Osteoblast (primary cell): ENCODE measurements at places on chromosomes 7 and 10. TPM values are rescaled to one million over a fixed set of nuclear protein-coding genes. Genes with fewer than 3 reads are reported as not detected.

ABCF2 gene
- total RNA-seq, result 55.1 and 65.9 TPM in 2 replicates

LBX1 gene
- not detected in 2 replicates for total RNA-seq

PPP1R17 gene
- total RNA-seq, result not detected in 2 replicates

ALOX5 gene
- not detected in 2 replicates for total RNA-seq

SLC18A3 gene
- not detected in 2 replicates for total RNA-seq

LRCH4 gene
- total RNA-seq, result 14.5 and 18.0 TPM in 2 replicates

HPSE2 gene
- not detected in 2 replicates for total RNA-seq

BHLHA15 gene
- not detected in 2 replicates for total RNA-seq

SGMS1 gene
- 60.4 and 68.0 TPM in 2 replicates for total RNA-seq

NPY4R2 gene
- total RNA-seq, result not detected in 2 replicates

BRI3 gene
- 95.9 and 113 TPM in 2 replicates for total RNA-seq

LRRC17 gene
- total RNA-seq, result 12.3 and 14.4 TPM in 2 replicates

SYT15B gene
- total RNA-seq, result under 0.01 and 0.36 TPM in 2 replicates

NRP1 gene
- total RNA-seq, result 173 and 200 TPM in 2 replicates

NANOS1 gene
- total RNA-seq, result 1.1 and 1.2 TPM in 2 replicates

LIPK gene
- not detected in 2 replicates for total RNA-seq

TRIM73 gene
- 0.36 and 1.5 TPM in 2 replicates for total RNA-seq

UMAD1 gene
- total RNA-seq, result 16.2 and 17.0 TPM in 2 replicates

PPA1 gene
- total RNA-seq, result 200 and 219 TPM in 2 replicates

SEC61G gene
- 138 and 203 TPM in 2 replicates for total RNA-seq

DNAAF5 gene
- 19.7 and 22.4 TPM in 2 replicates for total RNA-seq

MEPCE gene
- total RNA-seq, result 28.6 and 29.7 TPM in 2 replicates

PRR15 gene
- total RNA-seq, result 1.1 and 1.2 TPM in 2 replicates

ATOH7 gene
- under 0.01 TPM in 1 of 2 replicates, not detected in the other for total RNA-seq

LIPJ gene
- total RNA-seq, result under 0.01 TPM in 2 replicates

PKD1L1 gene
- total RNA-seq, result under 0.01 TPM in 2 replicates

WASL gene
- total RNA-seq, result 23.2 and 24.5 TPM in 2 replicates

TRIM4 gene
- total RNA-seq, result 26.4 and 29.5 TPM in 2 replicates

CLDN3 gene
- not detected in 2 replicates for total RNA-seq

ITIH5 gene
- 0.88 and 2.2 TPM in 2 replicates for total RNA-seq

CALN1 gene
- total RNA-seq, result under 0.01 TPM in 1 of 2 replicates, not detected in the other

ST8SIA6 gene
- total RNA-seq, result 0.36 and 0.88 TPM in 2 replicates

RBM28 gene
- total RNA-seq, result 12.1 and 16.6 TPM in 2 replicates

AKR1C8 gene
- total RNA-seq, result not detected in 2 replicates
